Stimulated activated CD4-positive, alpha-beta T cell treated with anti-CD3 and anti-CD28 coated beads, Interleukin-4, amount 100 ng/mL, for 1 hour (primary cell): ENCODE measurements at places on chromosomes 1 and 21.

- no peak for DNase-seq
These were observed 78.5 kb downstream of the ARHGEF10L start for GRCh38 chr1:17617787-17618557.

DNA sequence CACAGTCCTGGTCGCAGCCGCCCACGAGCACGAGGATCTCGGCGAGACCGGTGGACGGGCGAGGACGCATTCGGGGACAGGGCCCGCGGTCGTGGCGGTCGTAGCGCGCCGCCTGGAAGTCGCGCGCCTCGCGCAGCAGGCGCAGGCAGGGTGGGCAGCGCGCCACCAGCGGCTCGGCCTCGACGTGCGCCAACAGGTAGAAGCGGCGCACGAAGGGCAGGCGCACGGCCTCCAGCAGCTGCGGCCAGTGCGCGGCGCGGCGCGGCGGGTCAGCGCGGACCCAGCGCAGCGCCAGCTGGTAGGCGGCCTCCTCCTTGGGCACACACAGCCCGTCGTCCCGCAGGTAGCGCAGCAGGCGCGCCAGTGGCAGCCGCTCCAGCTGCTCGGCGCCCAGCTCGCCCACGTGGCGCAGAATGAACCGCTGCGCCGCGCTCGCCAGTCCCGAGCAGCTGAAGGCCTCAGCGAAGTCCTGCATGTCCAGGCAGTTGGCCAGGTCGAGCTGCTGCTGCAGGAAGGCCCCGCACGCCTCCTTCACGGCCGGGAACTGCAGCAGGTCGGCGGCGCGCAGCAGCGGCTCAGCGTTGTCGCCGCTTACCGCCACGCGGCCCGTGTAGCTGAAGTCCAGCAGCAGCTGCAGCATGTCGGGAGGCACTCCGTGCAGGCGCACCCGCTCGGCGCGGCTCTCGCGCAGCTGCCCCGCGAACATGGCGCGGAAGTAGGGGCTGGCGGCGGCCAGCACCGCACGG, 573 bp downstream of the KLHL21 start:
- peak; percentile 43 for DNase-seq

DNA sequence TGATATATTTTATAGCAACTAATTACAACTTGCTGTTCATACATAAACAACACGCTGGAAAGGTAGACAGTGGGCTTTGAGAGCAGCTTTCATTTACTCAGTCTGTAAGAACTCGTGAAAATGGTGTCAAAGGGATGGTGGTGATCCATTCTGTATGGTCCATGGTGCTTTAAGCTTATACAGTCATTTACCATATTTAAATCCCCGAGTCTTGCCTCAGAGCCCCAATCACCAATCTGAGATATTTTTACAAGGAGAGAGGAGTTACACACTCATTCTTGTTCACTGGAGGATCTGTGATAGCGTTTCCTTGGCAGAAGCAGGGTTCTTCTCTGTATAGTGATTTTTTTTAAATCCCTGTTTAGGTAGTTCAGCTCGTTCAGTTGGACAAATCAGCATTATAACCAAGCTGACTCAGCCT, 694.6 kb downstream of the USP25 start:
- no peak for DNase-seq

- no peak for DNase-seq
These were observed 10.6 kb upstream of the RC3H1 start for GRCh38 chr1:174032671-174033222.

GRCh38 chr21:38930853-38931252, 125.1 kb downstream of the ETS2 start:
- no peak for DNase-seq

GRCh38 chr21:34845521-34846451, 177.0 kb downstream of the CLIC6 start:
- DNase-seq: no peak

DNA sequence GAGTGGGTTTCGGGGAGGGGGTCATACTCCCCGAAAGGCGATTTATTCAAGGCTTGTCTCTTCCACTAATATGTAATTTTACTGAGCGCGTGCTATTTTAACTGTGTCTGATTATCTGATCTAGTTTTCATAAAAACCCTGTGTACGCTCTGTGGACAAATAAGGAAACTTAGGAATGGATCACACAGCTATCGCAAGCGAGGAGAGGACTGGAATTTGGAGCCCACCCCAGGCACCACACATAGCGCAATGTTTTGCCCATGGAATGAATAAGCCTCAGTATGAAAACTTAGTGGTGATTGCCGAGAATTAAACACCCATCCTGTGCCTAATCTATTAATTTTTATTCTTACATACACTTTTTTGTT, 9.8 kb upstream of the RAB42 start:
- no peak for DNase-seq

DNA sequence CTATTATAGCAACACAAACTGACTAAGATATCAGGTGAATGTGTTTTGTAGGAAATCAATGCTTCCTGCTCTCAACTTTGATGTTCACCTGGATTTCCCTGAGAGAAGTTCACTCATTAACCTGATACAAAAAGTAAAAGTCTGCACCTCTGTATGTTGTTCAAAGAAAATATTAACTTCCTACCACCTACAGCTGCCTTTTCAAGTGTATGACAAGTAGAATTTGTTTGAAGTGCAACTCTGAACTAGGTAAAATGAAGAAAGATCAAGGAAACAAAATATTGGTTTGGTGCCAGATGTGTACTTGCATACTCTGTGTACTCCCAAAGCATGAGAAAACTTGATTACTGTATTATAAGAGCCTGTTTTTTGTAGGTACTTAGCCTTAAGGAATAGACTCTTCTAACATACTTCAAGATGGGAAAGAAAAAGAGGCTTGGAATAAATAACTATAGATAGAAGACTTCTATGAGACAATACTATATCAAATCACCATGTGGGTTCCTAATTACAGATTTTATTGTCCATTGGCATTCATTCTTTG, 193.4 kb downstream of the APP start:
- DNase-seq: no peak

GRCh38 chr1:115067161-115067859, 22.0 kb downstream of the TSPAN2 start:
- no peak for DNase-seq

- DNase-seq: no peak
These were observed 27.4 kb upstream of the GJA9 start for GRCh38 chr1:38908821-38909220.

DNA sequence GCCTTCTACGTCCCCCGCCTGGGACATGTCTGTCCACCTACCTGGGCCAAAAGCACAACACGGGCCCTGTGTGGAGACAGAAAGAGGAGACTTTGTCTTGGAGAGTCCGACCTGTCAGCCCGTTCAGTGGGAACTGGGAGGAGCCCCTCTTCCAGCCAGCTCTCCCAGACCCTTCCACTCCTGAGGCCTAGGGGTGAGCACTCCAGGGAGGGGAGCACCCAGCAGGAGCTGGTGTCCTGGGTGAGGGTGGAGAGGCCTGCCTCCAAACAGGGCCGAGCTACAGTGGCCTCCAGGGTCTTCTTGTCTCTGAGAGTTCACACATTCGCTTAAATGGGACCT, 546 bp downstream of the SPOCD1 start:
- DNase-seq: no peak

GRCh38 chr1:94544706-94545490, 3.3 kb upstream of the F3 start:
- DNase-seq: no peak

DNA sequence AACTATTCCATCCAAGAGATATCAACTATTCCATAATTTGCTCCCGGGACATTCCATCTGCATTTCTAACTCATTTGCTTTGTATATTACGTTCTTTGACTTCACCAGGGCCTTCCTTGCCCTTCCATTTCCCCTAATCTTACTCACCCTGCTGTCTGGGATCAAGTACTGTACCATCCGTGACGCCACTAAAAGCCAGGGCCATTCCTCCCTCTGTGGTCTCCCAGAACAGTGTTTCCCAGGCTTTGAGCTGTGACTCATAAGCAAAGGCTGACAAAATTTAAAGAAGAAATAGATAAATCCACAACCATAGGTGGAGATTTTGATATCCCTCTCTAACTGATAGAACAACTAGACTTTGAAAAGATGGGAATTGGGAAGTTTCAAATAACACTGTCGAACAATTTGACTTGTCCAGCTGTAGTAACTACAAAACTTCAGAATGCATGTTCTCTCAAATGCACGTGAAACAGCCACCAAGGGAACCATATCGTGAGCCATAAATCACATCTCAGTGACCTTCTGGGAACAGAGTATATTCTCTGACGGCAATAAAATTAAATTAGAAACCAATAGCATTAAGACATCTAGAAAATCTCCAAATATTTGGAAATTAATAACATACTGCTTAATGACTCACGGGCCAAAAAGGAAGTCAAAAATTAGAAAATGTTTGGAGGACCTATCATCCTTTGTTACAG, 501.0 kb downstream of the SETD4 start:
- no peak for DNase-seq

DNA sequence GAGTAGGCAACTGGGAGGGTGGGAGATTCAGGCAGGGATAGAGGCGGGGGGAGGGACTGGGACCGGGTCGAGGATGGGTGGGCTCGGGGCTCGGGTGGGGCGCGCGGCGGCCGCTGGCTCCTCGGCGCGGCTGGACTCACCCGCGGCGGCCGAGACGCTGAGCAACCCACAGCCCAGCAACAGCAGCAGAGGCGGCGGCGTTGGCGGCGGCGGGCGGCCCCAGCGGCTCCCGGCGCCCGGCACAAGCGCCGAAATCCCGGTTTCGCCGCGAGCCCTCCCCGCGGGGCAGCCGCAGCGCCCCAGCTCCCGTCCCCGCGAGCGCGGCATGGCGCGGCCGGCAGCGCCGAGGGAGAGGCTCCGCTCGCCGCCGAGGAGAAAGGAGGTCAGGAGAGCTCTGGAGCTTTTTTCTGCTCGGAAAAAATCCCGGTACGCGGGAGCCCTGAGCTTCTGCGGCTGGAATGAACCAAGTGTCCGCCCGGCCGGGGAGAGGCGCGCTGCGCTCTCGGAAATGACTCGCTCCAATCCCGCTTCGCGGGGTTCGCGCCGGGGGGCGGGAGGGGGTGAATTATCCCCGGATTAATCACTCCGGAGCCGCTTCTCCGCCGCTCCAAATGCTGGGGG, at the start of gene CSMD2:
TSS of gene CSMD2 (minus strand) at position 460 of the 621 bp plus-strand sequence. CDS start at position 327, 133 bp downstream.
- no peak for DNase-seq

GRCh38 chr1:30904962-30905335, 3.6 kb downstream of the SDC3 start:
- DNase-seq: no peak
